ENCODE measurements at places on chromosomes 16 and 17. TPM values are rescaled to one million over a fixed set of nuclear protein-coding genes. Genes with fewer than 3 reads are reported as not detected.

The CCDC200 gene
- not detected for total RNA-seq

DNA sequence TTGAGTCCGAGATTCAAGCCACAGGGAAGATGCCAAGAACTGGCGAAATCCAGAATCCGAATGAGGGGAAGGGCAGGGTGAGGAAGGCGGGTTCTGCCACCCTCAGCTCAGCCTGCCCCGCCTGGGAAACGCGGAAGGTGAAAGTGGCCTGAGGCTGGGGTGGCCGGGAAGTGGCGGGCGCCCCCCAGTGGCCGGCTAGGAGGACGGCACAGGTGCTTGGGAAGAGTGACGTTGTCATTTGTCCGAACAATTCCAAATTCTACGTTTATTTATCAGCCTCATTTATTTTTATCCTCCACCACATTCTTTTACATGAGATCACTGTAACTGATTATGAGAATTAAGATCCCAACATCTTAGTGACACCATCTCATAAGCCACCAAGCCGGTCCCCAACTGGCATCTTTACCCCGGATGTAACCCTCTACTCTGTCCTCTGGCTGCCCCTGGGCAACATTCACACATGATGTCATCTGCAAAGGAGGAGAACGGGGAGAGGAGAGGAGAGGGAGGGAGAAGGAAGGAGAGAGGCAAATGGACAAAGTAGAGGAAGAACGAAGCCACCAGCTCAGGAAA lies 21.3 kb downstream of the SRCIN1 start:
- no peak for DNase-seq

DNA sequence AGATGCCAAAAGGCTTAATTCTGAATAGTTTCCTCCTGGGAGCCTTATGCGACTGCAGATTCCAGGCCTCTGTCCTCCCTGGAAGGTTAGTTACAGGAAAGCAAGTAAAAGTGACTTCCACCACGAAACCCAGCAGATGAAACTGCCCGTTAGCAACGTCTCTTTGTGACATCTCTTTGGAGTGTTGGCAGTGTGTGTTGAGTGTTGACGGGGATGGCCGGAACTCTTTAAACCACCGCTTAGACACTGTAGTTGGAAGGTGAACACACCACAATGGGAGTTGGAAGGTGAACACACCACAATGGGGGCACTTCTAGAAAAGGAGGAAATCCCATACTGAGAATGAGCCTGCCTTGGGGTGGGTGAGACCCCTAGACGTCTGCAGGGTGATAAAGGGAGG lies 858 bp downstream of the SKAP1 start:
- no peak for DNase-seq

DNA sequence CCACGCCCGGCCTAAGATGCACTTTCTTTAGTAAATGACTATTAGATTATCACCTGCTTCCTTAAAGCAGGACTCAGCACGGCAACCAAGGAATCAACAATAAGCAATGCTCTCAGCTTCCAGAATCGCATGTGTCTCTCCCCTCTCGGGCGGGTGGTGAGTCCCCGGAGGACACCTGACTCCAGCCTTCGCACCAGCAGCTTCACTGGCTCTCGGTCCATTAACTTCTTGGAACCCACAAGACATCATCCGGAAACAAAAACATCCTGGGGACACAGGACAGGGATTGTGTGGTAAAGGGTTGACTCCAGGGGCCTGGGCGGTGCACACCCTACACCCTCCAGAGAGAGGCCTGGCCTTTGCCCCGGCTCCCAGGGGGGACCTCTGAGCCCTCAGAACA lies 22.7 kb downstream of the UTS2R start:
- no peak for DNase-seq

GRCh38 chr17:42518046-42518754 lies 17.8 kb upstream of the NAGLU start:
- no peak for DNase-seq

DNA sequence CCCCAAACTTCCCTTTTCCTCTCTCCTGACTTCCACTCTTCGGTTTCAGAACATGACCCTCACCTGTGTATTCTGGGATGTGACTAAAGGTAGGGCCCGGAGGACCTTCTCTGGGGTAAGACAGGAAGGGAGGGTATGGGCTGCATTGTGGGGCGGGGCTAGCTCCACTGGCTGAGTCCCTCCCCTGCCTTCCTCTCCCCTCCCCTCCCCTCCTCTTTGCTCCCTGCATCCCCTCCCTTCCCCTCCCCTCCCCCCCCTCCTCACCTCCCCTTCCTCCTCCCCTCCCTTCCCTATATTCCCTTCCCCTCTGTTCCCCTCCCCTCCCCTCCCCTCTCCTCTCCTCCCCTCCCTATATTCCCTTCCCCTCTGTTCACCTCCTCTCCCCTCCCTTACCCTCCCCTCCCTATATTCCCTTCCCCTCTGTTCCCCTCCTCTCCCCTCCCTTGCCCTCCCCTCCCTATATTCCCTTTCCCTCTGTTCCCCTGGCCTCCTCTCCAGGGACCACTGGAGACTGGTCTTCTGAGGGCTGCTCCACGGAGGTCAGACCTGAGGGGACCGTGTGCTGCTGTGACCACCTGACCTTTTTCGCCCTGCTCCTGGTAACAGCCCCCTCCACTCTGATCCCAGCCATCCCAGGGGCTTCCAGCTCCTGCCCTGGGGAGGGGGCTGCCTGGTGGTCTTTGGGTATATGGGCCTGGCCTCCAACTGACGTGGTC lies 11.8 kb downstream of the ADGRG3 start:
- no peak for DNase-seq

- DNase-seq, result peak; percentile 88
Observed at GRCh38 chr16:57533431-57534336, 2.7 kb downstream of the CCDC102A start.

GRCh38 chr17:4641297-4642195 lies at the start of gene ALOX15:
TSS of gene ALOX15 (minus strand) at chr17:4641678. CDS start at chr17:4641651, 27 bp downstream.
- DNase-seq, result no peak

DNA sequence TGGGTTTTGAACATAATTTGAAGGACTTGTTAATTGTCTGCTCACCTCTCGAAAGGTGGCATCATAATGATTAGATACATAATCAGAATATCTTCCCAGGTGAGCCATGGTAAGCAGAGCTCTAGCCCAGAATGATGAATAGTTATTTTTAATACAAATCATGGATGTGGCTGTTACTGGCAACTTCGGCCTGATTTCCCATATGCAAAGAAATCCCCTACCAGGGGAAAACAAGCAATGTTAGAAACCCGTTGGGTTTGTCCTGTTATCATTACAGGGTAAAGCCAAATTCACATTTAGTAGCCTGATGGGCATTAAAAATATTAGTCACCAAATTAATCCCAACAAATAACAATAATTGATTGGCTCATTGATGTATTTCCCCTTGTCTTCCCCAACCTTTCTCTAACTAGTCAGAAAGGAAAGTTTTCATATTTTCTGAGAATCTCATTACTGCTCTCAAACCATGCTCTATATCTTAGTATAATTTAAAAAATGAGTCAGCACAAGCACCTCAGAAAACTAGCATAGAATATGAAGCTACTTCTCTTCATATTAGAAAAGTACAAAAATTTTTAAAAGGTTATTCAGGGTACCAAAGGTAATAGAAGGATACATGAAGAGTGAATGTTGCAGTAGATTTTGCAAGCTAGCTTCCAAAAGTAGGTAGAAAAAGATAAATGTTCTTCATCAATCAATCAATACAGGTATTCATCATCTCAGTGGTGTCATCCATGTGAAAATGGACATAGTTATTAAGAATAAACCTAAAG lies 5.0 kb downstream of the STAT5B start:
- no peak for DNase-seq

DNA sequence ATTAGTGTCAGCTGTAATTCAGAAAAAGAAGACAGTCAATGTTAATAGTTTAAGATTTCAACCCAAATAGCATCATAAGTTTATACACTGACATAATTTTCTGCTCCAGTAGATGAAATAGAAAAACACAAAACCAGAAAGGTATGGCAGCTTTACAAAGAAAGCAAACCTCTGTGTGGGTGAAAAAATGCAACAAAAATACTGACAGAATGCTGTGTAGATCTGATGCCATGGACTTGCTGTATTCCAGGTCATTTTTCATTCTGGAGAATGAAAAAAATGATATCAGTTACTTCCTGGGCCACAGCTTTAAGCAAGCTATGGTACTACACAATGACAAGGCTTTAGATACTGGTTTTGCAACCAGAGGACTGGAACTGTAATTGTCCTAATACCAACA lies 116.0 kb downstream of the MAP2K4 start:
- DNase-seq, result no peak
